ENCODE measurements at places on chromosomes 5 and 9.

- no peak for DNase-seq
These were observed 17.5 kb downstream of the CAPSL start for GRCh38 chr5:35920890-35921289.

GRCh38 chr5:149441986-149442385 lies 62.9 kb upstream of the IL17B start:
- DNase-seq: no peak

- peak; percentile 27 for DNase-seq
These were observed 193.8 kb upstream of the ZNF618 start for GRCh38 chr9:113682297-113682771.

GRCh38 chr5:45189042-45189441 lies 380.3 kb downstream of the MRPS30 start:
- DNase-seq: no peak

DNA sequence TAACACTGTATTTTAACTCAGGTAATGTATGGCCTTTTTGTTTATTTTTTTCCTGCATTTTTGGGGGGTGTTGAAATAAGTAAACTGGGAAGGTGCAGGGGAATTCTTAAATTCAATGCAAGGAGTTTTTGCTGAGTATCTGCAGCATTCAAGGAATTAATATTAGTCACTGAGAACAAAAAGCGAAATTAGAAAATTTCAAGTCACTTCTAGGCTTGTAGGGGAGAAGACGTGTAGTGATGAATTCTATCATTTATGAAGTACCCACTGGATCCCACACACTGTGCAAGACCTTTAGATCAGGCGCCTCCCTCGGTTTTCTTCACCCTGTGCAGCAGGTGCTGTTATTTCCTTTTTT lies 1.2 kb downstream of the EHMT1 start:
- no peak for DNase-seq

GRCh38 chr5:179250561-179251225 lies 94.6 kb downstream of the ADAMTS2 start:
- DNase-seq: no peak

DNA sequence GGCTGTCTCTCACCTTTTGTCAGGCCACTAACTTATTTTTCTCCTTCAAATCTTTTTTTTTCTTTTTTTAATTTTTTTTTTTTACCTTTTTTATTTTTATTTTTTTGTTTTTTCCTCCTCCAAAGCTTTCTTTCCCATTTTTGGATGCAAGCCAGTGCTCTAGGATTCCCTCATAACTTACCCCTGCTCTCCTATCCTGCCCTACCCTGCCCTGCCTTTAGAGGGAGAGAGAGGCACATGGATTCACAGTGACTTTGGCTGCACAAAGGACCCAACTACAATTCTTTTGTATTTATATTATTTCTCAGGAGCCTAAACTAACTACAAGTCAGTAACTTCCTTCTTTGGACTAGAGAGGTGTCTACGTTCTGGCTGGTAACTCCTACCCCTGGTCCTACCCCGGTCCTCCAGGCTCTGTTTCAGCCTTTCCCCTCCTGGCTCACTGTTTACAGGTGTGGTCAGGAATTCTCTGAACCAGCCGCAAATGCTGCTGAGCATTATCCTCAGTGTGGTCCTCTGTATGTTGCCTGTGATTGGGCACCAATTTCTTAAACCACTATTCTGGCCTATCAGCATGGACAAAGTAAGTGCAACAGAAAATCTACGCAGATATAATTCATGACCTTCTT lies 8.4 kb upstream of the RUSC2 start:
- no peak for DNase-seq

GRCh38 chr5:36236801-36237200 lies 4.9 kb downstream of the NADK2 start:
- DNase-seq: no peak

DNA sequence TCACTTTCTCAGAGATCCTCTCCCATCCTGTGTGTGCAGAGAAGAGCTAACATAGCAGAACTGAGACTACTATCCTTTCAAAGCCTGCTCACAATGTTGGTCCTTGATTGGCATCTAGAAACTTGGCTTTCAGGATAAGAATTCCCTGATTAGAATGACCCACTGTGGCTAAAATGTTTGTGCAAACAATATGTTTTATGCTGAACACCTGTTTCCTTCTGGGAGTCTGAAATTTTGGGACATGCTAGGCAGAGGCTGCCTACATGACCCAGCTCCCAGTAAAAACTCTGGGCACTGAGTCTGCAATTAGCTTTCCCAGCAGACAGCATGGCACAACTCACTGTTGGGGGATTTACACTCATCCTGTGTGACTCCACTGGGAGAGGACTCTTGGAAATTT lies 78.9 kb downstream of the CFAP95 start:
- no peak for DNase-seq

- DNase-seq: no peak
These were observed 192.4 kb downstream of the DOCK8 start for GRCh38 chr9:406886-407654.

DNA sequence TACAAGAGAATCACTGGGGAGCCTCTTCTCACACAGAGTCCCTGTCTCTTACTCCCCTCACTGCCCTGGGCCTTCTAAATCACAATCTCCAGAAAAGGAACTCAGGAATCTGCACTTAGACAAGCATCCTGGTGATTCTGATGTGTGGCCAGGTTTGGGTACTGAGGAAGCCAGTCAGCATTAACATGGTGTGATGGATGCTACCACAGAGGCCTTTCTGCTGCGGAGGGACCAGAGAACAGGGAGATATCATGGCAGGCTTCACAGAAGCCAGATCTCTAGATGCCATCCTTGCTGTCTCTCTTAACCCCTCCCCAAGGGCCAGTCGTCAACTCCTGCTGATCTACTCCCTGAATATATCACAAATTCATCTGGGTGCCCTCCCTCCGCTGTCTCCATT lies 1.6 kb downstream of the ANKS6 start:
- DNase-seq: no peak

DNA sequence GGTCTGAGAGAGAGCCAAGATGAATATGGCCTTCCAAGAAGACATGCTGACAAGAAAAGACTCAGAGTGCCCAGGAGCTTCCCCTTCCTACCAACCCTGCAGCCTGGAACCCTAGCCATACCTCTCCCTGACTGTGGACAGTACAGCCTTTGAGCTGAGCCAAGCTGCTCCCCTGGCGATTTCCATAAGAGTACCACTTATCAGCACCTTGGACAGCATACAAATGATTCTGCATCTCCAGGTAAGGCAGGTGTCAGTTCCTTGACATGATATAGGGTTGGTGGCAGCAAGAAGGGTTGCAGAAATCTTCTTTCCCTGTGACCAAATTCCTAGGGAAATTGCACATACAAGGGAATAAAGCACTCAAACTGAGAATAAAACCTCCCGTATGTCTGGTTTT lies 58.3 kb downstream of the MFAP3 start:
- no peak for DNase-seq

- no peak for DNase-seq
These were observed 40.0 kb upstream of the SMC5 start for GRCh38 chr9:70218767-70219166.

DNA sequence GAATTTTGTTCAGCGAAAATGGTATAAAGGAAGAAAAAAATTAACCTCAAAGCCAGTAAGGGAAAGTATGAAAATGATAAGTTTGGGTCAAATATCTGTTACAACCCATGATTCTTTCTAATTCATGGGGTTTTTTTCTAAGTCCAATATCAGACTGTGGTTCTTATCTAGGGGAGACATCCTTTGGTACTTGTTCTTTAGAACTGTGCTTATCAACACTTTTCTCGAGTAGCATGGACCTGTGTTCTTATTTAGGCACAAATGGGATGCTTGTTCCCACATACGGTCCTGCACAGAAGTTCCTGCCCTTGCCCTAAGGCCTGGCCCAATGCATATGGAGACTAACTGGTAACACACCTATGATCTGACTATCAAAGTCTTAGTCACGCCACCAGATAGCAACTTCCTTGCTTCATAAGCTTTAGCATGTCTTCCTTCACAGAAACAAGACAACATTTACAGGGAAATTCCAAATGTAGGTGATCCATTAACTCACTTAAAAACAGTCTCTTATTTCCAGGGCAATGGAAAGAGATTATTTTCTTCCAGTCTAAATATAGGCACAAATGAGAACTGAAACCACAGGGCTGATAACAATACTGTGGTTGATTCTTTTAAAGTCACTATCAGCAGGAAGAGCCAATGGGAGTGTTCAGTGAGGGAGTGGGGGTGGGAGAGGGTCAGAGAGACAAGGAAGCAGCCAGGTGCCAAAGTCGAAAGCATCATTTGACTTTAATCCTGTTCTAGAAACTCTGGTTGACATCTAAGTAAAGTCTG lies 268.8 kb upstream of the ANKRD55 start:
- DNase-seq: peak; percentile 19

GRCh38 chr5:77076961-77077828 lies 9.9 kb downstream of the ZBED3 start:
- peak; percentile 24 for DNase-seq

DNA sequence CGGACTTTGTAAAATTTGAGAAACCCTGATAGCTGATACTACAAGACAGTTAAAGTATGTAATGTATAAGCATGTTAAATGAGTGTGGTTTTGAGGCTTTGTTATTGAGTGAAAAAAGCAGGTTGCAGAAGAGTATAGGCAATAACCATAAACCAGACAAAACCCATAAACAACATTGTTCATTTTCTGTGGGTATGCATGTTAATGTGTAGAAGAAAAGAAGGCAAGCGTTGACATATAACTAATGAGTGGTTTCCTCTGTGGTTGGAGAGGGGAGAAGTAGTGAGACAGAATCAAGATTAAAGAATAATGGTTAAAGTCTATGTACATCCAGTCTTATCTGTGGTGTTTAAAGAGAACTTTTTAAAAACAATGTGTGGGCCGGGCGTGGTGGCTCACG lies 26.2 kb downstream of the RAD23B start:
- no peak for DNase-seq

GRCh38 chr5:180839935-180840334 lies 21.1 kb downstream of the ZFP62 start:
- no peak for DNase-seq

GRCh38 chr5:151320481-151320880 lies 16.9 kb upstream of the SLC36A3 start:
- DNase-seq: no peak

DNA sequence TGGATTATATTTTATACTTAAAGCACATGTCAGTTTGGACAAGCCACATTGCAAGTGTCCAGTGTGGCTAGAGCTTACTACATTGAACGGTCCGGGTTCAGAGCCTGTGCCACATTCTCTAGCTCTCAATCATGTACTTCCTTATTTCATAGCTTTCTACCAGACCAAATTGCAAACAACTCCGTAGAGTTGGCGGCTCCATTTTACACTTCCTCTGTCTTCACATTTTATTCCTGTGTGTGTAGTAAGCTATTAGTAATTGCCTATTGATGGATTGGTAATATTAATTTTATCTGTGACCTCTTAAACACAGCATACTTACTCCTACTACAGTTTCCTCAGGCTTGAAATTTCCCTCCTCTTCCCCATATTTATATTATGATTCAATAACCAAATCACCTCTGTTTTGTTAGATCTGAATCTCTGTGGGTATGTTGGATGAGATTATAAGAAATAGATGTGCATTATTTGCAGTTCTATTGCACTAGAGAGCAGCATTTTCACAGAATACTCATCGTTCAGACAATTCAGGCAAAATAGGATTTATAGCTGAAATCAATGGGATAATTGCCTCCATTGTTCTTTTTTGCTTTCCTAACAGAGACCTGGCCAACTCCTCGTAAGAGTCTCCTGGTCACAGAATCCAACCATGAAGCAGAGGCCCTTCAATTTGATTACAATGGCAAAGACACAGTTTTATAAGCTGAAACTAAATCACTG lies 29.0 kb upstream of the C9orf72 start:
- DNase-seq: no peak

GRCh38 chr9:109176386-109176785 lies 9.3 kb upstream of the FRRS1L start:
- no peak for DNase-seq

DNA sequence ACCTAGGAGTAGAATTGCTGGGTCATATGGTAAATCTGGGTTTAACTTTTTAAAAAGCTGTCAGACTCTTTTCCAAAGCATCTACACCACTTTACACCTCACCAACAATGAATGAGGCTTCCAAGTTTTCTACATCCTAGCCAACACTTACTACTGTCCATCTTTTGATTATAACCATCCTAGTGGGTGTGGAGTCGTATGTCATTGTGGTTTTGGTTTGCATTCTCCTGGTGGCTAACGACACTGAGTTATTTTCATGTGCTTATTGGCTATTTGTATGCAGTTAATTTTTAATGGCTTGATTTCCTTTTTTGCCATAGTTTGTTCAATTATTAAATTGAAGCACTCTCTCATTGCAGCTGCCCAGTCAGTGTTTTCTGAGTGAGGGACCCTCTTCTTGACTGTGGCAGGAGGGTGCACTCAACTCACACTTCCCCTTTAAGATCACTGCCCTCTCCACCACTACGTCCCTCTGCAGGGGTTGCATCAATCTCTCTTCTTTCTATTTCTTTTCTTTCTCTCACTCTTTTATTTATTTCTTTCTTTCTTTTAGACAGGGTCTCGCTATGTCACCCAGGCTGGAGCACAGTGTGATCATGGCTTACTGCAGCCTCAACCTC lies 182.3 kb downstream of the C9orf152 start:
- DNase-seq: no peak

DNA sequence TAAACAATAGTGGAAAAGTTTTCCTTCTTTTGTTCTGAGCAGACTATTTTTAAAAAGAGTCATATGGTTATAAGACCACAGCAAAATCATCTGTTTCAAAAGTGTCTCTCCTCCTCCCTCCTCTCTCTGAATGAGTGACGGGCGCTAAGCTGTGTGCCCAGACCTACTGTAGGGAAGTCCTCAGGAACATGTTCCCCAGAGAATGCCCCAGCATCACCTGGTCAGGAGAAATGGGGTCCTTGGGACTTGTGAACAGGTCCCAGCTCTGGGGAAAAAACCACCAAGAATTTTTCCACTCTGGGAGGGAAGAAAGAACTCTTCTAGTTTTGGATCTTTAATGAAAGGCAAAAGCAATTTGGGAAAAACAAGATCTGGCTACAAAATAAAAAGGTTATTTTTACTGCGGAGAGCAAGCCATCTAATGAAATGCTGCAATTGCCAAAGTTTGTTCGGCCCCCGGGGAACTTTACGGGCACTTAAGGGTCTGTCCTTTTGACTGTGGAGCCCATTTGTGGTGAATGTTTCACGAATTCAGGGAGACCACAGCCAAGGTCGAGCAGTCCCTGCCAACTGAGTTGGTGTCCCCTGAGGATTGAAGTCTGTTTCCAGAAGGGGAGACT lies 25.9 kb downstream of the BOD1 start:
- no peak for DNase-seq

DNA sequence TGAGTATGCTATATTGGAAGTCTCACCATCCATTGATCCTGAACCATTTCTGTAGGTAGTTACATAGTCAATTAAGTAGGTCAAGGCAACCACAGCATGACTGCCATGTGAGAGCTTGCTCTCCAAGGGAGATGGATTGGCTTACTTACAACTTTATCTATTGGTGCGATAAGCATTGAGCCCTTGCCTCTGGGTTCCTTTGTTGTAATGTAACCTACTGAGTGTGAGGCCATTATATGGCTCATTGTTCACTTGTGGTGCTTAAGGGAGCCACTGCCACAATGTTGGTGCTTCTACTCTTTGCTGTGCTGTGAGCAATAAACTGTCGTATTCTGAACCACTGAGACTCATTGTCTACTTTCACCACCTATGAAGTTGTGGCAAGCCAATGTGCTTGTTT lies 510.6 kb upstream of the ITGA1 start:
- DNase-seq: no peak
